ENCODE measurements at places on chromosomes 2 and 18.

GRCh38 chr2:37616677-37617005 is 54.8 kb downstream of the CDC42EP3 start:
- no peak for DNase-seq

DNA sequence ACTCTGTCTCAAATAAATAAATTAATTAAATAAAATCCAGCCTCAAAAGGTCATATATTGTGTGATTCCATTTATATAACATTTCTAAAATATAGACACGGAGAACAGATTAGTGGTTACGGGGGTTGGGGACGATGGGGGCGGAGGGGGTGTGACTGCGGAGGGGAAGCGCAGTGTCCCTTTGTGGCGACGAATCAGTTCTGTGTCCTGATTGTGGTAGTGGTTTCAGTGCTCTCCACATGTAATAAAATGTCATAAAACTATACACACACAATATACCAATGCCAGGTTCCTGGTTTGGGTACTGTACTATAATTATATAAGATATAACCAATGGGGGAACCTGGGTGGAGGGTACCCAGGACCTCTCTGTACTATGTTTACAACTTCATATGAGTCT is 186.4 kb downstream of the ANAPC1 start:
- DNase-seq = no peak

GRCh38 chr2:198161151-198161550 is 356.8 kb downstream of the PLCL1 start:
- DNase-seq = no peak

- DNase-seq = no peak
Measured at GRCh38 chr2:129117434-129117833, 798.8 kb upstream of the HS6ST1 start.

GRCh38 chr18:58591286-58591685 is 37.6 kb downstream of the ALPK2 start:
- no peak for DNase-seq

- DNase-seq = no peak
Measured at GRCh38 chr2:53813151-53813550, 26.3 kb downstream of the ERLEC1 start.

GRCh38 chr2:136106505-136106904 is 11.4 kb downstream of the CXCR4 start:
- no peak for DNase-seq

DNA sequence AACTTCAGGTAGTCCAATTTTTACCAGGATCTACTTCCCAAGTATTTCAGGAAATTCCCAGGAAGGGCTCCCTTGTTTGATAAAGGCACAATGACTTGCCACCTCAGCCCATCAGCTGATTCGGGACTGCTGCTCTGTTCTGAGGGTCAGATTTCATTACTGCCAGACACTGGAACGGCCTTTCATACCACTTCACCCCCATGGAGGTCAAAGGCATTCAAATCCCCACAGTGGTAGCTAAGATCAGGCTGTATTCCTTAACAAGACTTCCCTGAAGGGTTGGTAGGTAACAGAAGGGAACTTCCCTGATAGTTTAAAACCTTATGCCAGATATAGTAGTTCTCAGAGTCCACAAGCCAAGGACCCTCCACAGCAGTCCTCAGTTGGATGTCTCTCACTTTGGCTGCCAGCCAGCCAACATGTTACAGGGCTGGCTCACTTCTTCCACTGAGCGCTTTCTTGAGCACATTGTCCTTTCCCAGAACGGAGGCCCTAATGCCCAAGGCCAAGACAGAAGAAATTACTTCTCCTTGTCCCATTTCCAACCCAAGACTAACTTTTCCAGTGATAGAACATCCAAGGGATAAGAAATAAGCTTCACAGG is 40.0 kb upstream of the GLS start:
- DNase-seq = no peak
